Neural cell (in vitro differentiated cells): ENCODE measurements at places on chromosomes 7 and 10. TPM values are rescaled to one million over a fixed set of nuclear protein-coding genes. Genes with fewer than 3 reads are reported as not detected.

The CASTOR2 gene
- 11.2 and 13.7 TPM in 2 replicates for polyA plus RNA-seq

The VWC2 gene
- 4.6 TPM in 2 replicates for polyA plus RNA-seq

The SGPL1 gene
- polyA plus RNA-seq: 32.7 and 33.4 TPM in 2 replicates

The SLC12A9 gene
- 21.2 and 29.0 TPM in 2 replicates for polyA plus RNA-seq

The INMT gene
- polyA plus RNA-seq: 0.66 TPM in 1 of 2 replicates, not detected in the other

The RAB18 gene
- 84.1 and 122 TPM in 2 replicates for polyA plus RNA-seq

The RAPGEF5 gene
- polyA plus RNA-seq: 37.8 and 48.0 TPM in 2 replicates

The PSTK gene
- 21.0 and 27.1 TPM in 2 replicates for polyA plus RNA-seq

The LFNG gene
- polyA plus RNA-seq: 0.30 and 1.5 TPM in 2 replicates

The MACROH2A2 gene
- polyA plus RNA-seq: 173 and 177 TPM in 2 replicates

The AHCYL2 gene
- 38.8 and 39.9 TPM in 2 replicates for polyA plus RNA-seq

The STEAP1B gene
- 0.51 TPM in 1 of 2 replicates, not detected in the other for polyA plus RNA-seq

The PALS2 gene
- 3.8 and 3.9 TPM in 2 replicates for polyA plus RNA-seq

The ASAH2 gene
- polyA plus RNA-seq: 4.3 and 20.8 TPM in 2 replicates

The ZMIZ2 gene
- polyA plus RNA-seq: 18.3 and 19.8 TPM in 2 replicates

The PON3 gene
- polyA plus RNA-seq: not detected in 2 replicates

The ENTPD1 gene
- 0.14 and 0.57 TPM in 2 replicates for polyA plus RNA-seq

The FGL2 gene
- 0.10 and 0.22 TPM in 2 replicates for polyA plus RNA-seq

The FGFR2 gene
- 14.8 and 15.7 TPM in 2 replicates for polyA plus RNA-seq

The TRIM50 gene
- not detected in 2 replicates for polyA plus RNA-seq

The RARRES2 gene
- 0.71 TPM in 1 of 2 replicates, not detected in the other for polyA plus RNA-seq

The GSTO1 gene
- polyA plus RNA-seq: 3.2 and 3.5 TPM in 2 replicates

The CHRM2 gene
- polyA plus RNA-seq: 0.05 TPM in 1 of 2 replicates, not detected in the other

The SFTPA1 gene
- not detected in 2 replicates for polyA plus RNA-seq

The AKR1D1 gene
- not detected in 2 replicates for polyA plus RNA-seq

The CFAP46 gene
- polyA plus RNA-seq: 2.6 and 3.5 TPM in 2 replicates

The UBTD1 gene
- 2.8 and 3.3 TPM in 2 replicates for polyA plus RNA-seq

The SLC26A4 gene
- polyA plus RNA-seq: not detected in 2 replicates

The DLG5 gene
- 72.9 and 84.0 TPM in 2 replicates for polyA plus RNA-seq

The GRID1 gene
- 7.3 and 10.4 TPM in 2 replicates for polyA plus RNA-seq

The PIK3AP1 gene
- 0.05 TPM in 1 of 2 replicates, not detected in the other for polyA plus RNA-seq

The SAMD9L gene
- 0.10 TPM in 1 of 2 replicates, not detected in the other for polyA plus RNA-seq

The FAM180A gene
- not detected in 2 replicates for polyA plus RNA-seq

The BTBD16 gene
- polyA plus RNA-seq: not detected in 2 replicates

The CACNA2D1 gene
- 6.7 and 7.0 TPM in 2 replicates for polyA plus RNA-seq

The INTS1 gene
- polyA plus RNA-seq: 21.1 and 26.3 TPM in 2 replicates

The STEAP1 gene
- polyA plus RNA-seq: not detected in 2 replicates

The AGR3 gene
- not detected in 2 replicates for polyA plus RNA-seq

The OLAH gene
- not detected in 2 replicates for polyA plus RNA-seq

The C10orf67 gene
- polyA plus RNA-seq: 0.48 and 3.8 TPM in 2 replicates

The FAM25A gene
- polyA plus RNA-seq: not detected in 2 replicates

The CYP26C1 gene
- not detected in 2 replicates for polyA plus RNA-seq

The LRRC4 gene
- polyA plus RNA-seq: 15.7 and 15.8 TPM in 2 replicates

The ANKRD1 gene
- polyA plus RNA-seq: 0.98 TPM in 1 of 2 replicates, not detected in the other

The PTPRN2 gene
- 31.0 and 45.5 TPM in 2 replicates for polyA plus RNA-seq

The CNPY1 gene
- polyA plus RNA-seq: 0.36 and 4.2 TPM in 2 replicates

The SEMA3C gene
- 377 and 386 TPM in 2 replicates for polyA plus RNA-seq

The OR2A5 gene
- not detected in 2 replicates for polyA plus RNA-seq

The ZNF22 gene
- 32.9 and 34.1 TPM in 2 replicates for polyA plus RNA-seq

The RPEL1 gene
- polyA plus RNA-seq: not detected in 2 replicates

The PTPRZ1 gene
- polyA plus RNA-seq: 11.8 and 14.0 TPM in 2 replicates

The BEND7 gene
- polyA plus RNA-seq: 4.5 and 5.1 TPM in 2 replicates

The CRHR2 gene
- polyA plus RNA-seq: 0.15 and 0.42 TPM in 2 replicates

The GNAT3 gene
- polyA plus RNA-seq: not detected in 2 replicates

The INSYN2A gene
- 3.7 and 4.2 TPM in 2 replicates for polyA plus RNA-seq
